ENCODE measurements at places on chromosomes 3 and 15.

GRCh38 chr3:45082142-45082538 lies 56.0 kb downstream of the CLEC3B start:
- DNase-seq = peak; percentile 12

- DNase-seq = no peak
These were observed 172.4 kb downstream of the OXSM start for GRCh38 chr3:25962255-25962654.

GRCh38 chr3:171168086-171168485 lies 141.6 kb upstream of the SLC2A2 start:
- DNase-seq = no peak

GRCh38 chr15:82750831-82751180 lies 41.1 kb upstream of the AP3B2 start:
- no peak for DNase-seq

DNA sequence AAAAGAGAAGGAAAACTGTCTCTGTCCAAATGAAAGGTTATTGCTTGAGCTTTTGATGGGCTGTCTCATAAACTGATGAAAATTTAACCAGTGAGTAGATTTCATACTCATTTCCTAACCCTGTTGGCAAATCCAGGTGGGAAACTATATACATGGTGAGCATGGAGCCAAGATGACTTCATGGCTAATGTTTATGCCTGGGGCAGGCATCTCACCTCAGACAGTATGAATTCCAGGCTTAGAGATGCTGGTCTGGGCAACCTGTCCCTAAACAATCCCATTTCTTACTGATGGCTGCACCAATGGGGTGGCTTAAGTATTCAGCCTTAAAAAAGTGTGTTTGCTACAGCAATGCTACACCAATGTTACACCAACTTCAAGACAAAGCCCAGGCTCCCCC lies 58.1 kb downstream of the SLTM start:
- DNase-seq = no peak

- no peak for DNase-seq
These were observed 32.8 kb downstream of the BDH1 start for GRCh38 chr3:197522881-197523441.

- DNase-seq = no peak
These were observed 38.6 kb upstream of the APH1B start for GRCh38 chr15:63238796-63239195.

DNA sequence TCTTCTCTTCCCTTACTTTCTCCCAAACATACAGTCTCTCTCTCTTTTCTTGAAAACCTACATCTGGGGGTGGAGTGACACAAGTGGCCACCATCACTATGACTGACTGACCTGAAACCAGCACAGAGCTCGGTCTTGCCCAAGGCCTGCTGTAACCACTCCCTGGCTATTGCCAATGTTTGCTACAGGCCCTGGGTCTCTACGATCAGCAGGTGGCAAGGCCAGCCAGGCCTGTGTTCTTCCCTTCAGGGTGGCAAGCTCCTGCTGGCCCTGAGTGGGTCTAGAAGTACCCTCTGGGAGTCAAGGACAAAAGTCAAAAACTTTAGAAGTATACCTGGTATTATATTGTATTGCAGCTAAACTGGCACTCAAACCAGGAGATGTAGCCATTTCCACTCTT lies 140.9 kb upstream of the TGFBR2 start:
- no peak for DNase-seq

GRCh38 chr3:139353920-139354556 lies 10.2 kb downstream of the MRPS22 start:
- peak; percentile 23 for DNase-seq

- DNase-seq = no peak
These were observed 5.7 kb upstream of the CNTN6 start for GRCh38 chr3:1087066-1087560.

GRCh38 chr3:157938154-157938779 lies 168.0 kb downstream of the SHOX2 start:
- no peak for DNase-seq

- DNase-seq = peak; percentile 5
These were observed 35.3 kb downstream of the TLE3 start for GRCh38 chr15:70062321-70062956.

DNA sequence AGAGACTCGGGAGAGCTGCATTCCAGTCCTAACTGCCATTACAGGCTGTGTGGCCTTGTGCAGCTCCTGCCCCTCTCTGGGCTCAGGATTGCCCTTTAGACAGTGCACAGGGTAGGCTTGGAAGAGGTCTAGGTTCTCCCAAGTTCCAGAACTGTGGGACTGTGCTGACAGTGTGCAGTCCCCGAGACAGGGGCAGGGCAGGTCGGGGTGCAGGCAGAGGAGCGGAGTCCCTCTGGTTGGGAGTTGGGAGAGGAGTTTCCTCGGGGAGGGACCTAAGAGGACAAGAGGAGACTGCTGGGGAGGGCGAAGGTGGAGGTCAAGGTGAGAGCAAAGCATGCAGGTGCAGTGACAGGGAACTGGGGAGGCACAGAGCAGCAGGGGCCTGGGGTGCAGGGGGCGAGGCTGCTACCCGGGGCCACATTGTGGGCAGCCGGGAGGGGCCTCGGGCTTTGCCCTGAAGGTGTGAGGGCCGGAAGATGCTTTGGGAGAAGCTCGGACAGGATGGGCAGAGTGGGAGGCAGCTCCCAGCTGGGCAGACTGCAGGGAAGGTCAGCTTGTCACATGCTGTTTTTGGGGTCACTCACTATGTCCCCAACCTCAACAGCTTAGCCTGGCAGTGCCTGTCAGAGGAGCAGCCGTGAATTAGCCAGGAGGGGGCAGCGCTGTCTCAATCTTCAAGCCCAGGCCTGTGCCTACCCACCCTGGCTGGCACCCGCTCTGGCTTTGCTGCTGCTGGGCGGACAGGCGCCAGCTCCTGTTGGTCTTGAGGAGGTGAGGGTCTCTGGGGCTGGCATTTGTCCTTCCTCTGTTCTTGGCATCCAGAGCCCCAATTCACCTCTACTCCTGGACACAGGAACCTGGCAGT lies 15.4 kb upstream of the CSPG4 start:
- no peak for DNase-seq

- DNase-seq = no peak
These were observed 9.8 kb upstream of the SUCNR1 start for GRCh38 chr3:151863611-151864010.

- DNase-seq = no peak
These were observed 265.8 kb downstream of the TAFA4 start for GRCh38 chr3:68666429-68667136.

DNA sequence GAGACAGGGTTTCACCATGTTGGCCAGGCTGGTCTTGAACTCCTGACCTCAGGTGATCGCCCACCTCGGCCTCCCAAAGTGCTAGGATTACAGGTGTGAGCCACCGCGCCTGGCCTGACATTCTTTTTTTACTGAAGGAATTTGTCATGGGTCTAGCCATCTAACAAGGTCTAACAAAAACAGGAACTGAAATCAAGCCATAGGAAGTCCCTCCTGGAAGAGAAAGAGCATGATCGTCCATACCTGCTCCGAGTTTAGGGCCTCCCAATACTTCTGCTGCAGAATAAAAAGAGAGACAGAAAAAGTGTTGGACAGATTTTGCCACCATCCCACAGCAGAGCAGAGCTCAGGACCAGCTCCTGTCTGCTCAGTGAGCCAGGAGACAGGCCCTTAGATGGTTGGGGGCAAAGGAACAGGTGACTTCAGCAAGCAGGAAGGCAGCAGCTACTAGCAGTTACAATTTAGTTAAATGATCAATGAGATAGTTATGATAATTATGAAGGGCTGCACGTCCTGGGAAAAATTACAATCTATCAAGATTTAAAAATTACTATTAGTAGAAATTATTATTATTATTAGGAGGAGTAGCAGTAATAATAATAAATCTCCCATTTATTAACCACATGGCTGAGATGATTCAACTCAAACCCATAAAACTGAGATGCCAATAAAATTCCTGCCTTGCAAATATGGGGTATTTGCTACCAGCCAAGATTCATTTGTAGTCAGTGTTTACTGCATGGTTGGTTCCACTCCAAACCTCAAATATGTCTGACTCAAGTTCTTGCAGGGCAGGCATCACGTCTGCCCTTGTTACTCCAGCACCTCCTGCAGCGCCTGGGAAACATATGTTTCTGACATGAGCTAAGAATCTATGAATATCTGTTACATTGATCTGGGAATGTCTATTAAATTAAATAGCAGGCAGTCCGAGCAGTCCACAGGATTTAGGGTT lies 40.1 kb downstream of the TMEM44 start:
- peak; percentile 68 for DNase-seq

- DNase-seq = no peak
These were observed 493.9 kb upstream of the RASGRP1 start for GRCh38 chr15:39058351-39059131.

DNA sequence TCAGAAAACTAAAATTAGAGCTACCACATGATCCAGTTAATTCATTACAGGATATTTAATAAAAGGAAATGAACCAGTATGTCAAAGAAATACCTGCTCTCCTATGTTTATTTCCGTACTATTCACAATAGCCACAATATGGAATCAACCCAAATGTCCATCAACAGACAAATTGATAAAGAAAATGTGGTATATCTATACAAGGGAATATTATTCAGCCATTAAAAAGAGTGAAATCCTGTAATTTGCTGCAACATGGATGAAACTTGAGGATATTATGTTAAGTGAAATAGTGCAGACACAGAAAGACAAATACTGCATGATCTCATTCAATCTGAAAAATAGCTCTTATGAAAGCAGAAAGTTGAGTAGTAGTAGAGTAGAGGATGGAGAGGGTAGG lies 33.7 kb upstream of the ALCAM start:
- no peak for DNase-seq

DNA sequence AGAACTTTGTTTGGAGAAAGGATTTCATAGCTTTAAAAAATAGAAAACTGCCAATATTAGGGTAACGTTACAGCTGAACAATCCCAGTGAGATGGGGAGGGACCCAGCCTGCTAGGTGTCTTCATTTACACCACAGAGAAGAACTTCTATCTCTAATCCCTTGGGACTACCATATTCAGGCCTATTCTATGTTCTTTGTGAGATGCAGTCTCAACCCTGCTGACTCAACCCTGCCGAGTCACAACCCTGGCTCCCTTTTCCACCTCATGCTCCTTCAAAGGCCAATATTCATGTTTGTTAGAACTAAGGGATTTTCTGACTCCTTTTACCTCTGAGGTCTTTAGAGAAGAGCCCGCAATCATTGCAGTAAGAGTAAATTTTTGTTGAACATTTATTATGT lies 350.5 kb downstream of the EPHB1 start:
- no peak for DNase-seq

DNA sequence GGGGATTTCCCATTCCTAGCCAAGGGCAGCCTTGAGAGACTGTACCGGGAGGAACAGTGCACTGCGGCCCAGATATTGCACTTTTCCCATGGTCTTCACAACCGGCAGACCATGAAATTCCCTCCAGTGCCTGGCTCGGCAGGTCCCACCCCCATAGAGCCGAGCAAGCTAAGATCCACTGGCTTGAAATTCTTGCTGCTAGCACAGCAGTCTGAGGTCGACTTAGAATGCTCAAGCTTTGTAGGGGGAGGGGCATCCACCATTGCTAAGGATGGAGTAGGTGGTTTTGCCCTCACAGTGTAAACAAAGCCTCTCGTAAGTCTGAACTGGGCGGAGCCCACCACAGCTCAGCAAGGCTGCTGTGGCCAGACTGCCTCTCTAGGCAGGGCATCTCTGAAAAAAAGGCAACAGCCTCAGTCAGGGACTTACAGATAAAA lies 156.3 kb downstream of the FRMD5 start:
- no peak for DNase-seq

DNA sequence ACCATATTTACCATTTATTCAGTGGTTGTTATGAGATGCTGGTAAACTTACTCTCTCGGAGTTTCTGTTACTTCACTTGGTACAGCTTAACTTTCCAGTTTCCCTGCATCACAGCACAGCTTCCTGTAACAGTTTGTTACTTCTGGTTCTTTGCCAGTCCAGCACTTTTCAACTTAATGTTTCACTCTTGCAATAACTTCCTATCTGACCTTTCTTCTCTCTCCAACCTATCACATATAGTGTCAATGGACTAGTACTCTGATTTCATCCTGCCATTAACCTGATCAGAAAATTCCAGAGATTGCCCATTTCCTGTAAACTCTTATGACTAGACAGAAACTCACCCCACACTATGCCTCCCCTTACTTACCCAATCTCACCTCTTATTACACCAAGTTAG lies 3.9 kb upstream of the ATP11B start:
- no peak for DNase-seq

DNA sequence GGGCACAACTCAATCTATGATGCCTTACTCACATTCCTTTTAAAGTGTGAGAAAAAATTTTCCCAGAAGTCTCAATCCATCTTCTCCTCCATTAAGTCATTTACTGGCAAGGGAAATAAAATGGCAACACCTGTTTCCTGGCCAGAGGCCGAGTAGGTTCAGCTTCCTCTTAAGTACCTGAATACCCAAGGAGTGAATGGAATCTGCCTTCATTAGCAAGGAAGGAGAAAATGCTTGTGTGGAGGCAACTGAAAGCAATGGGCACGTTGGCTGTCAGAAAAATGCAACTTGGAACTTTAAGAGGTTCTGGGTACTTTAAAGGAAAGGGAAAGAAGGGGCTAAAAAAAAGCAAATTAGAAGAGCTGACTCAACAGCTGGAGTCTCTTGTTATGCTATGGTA lies 423.6 kb upstream of the ARL6 start:
- no peak for DNase-seq

DNA sequence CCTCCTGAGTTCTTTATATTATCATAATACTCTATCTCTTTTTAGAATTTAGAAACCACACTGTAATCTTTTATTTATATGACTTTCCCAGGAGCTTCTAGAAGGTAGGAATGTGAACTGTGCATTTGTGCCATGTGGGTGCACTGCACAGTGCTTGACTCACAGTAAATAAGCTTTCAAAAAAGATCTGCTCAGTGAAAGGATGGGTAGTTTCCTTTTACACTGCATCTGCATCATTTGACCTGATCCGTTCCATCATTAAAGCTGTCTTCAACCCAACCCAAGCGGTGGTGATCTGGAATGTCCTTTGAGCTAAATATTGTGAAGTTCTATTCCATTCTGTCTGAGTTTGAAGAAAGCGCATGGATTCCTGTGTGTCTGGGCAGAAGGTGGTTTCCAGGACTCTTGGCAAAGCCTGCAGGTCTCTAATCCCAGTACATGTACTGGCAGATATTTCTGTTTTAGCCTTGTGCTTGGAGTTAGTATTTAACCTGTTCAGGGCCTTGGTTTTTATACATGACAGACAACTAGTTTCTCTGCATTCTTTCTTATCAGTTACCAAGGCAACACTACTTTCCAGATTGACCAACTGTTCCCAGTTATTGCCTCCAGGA lies 96.7 kb downstream of the DHX30 start:
- DNase-seq = no peak

- DNase-seq = no peak
These were observed 34.1 kb upstream of the ATG7 start for GRCh38 chr3:11238060-11238459.

- no peak for DNase-seq
These were observed 3.3 kb upstream of the EHD4 start for GRCh38 chr15:41975669-41976068.
